ENCODE measurements at places on chromosomes 7 and 10.

DNA sequence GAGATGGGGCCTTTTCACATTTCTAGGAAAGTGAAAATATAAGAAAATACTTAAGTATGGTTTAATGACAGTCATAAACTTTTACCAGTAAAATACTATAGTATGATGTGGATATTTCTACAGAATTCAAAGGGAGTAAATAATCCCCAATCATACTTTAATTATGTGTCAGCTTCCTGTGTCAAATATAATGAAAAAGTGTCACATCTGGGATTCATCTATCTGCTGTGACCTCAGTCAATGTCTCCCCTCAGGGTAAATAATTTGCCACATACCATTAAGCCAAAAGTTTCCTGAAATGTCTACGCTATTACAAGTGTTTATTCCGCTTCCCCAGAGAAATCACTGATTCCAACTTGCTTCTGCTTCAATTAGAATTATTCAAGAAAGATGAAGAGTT, 110.5 kb downstream of the ITGA8 start:
- no peak for DNase-seq

- no peak for DNase-seq
Observed at GRCh38 chr10:29176845-29177832, 111.7 kb upstream of the LYZL1 start.

DNA sequence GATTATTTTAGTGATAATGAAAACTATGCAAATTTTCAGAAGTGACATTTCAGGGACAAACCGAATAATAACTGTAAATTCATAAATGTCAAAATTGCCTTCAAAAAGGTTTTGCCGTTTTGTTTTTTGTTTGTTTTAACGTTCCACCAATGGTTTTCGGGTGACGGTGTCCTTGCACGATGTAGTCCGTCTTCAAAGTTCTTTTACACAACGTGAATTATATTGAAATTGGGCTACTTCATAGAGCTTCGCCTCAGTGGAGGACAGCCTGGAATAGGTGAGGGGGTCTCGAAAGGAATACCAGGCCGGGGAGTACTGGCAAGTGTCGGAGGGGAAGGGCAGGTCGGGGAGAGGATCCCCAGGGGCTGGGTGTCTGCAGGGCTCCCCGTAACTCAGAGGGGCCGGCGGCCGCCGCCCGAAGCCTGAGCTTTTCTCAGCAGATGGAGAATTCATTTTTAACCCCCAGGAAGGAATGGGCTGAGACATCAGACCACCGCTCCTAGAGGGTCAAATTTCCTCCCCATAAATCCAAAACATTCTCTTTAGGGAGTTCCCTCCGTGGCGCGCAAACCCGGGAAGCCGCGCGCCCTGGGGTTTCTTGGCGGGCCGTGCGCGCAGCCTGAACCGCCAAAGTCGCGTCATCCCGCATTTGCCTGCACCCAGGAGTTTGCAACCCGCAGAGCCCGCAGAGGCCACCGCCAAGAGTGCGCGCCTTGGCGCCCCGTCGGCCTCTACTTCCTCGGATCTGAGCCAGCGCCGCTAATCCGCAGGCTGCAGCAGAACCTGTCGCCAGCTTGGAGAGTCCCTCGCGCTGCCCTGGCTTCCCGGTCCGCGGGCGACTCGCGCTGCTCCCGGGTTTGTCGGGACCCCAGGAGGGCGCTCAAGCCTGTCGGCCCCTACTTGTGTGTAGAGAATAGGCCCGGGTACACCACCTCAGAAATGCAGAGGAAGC, 17.3 kb upstream of the EVX1 start:
- DNase-seq = no peak

GRCh38 chr7:20172736-20173334, 44.3 kb downstream of the MACC1 start:
- DNase-seq = no peak

- no peak for DNase-seq
Observed at GRCh38 chr10:124296813-124297788, 121.6 kb downstream of the OAT start.

- DNase-seq = no peak
Observed at GRCh38 chr7:34486371-34486770, 171.6 kb upstream of the NPSR1 start.

All from activated naive CD4-positive, alpha-beta T cell treated with anti-CD3 and anti-CD28 coated beads, Interleukin-2, amount 50 U/mL, for 16 hours (primary cell).